Left ventricle myocardium superior (tissue), 1 donor: ENCODE measurements at places on chromosomes 16 and 17.

DNA sequence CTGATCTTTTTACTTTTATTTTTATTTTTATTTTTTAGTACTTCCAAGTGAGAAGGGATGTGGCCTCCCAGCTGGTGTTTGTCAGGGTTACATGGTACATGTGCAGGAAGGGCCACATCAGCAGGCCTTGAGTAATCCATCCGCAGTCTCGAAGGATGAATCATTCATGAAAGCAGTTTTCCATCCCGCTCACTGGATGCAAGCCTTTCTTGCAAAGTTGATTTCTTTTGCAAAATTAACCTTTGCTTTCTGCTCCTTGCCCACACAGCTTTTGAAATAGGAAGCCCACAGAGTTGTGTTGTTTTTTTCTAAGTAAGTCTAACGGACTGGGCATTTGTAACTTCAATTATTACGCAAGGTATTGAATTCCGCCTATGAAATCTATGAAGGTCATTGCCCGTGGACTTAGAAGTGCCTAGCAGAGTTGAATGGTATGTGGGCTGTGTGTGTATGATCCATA, 157.4 kb downstream of the PRKCA start:
- peak; percentile 36 for DNase-seq

- DNase-seq = no peak
Measured at GRCh38 chr17:45050481-45051059, 862 bp downstream of the DCAKD start.

- peak; percentile 20 for DNase-seq
Measured at GRCh38 chr16:66473654-66474519, 46.8 kb downstream of the BEAN1 start.

- no peak for DNase-seq
Measured at GRCh38 chr17:66711881-66712321, 123.0 kb upstream of the CACNG5 start.

DNA sequence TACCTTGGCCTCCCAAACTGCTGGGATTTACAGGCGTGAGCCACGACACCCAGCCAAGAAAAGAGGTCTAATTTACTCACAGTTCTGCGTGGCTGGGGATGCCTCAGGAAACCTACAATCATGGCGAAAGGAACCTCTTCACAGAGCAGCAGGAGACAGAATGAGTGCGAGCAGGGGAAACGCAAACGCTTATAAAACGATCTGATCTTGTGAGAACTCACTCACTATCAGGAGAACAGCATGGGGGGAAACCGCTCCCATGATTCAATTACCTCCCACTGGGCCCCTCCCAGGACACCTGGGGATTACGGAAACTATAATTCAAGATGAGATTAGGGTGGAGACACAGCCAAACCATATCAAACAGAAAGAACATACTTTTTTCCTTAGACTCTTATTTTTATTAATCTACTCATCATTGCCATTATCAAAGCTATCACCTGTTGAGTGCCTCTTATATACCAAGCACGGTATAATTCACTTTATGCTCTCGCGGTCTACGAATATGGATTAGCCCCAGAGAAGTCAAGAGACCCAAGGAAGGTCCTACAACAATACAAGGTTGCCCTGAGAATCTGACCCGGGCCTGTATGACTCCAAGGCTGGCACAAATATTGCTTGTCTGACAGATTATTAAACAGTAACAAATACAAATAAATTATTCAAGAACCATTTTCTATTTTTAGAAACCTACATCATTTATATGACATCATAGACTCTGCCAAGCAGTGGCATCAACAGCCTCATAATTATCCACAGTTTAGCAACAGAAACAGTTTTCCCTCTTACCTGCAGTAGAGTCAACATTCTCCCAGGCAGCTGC, 2.4 kb downstream of the POLR3K start:
- DNase-seq = no peak
